NCI-H187 (cell line): ENCODE measurements at places on chromosomes 1 and 21.

DNA sequence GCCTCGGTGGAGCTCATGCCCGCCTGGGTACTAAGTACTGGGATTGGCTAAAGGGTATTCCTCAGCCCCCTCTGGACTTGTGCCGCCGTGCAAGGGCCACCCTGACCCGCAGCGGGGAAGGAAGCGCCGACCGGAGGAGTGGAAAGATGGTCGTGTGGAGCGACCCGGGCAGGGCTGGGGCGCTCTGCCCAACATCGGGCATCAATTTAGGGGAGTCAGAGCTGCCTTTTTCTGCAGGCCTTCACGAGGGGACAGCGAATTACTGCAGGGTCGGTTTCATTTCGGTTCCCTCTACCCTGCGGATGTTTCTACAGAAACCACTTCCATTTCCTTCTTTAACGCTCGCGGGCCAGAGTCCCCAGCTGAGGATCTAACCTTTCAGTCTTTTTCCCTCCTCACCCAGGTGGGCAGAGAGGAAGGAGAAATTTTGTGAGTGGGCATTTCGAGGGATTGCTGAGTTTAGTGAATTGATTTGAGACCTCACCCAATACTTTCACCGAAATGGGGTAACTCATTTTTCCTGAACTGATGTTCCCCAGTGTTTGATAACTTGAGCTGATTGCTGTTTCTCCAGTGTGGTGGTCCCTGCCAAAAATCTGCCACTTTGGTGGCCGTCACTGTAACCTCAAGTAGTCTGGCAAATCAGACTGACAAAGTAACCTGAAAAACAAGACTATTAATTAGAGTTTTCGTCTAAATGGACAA is 1.1 kb downstream of the TOR1AIP1 start:
- peak; percentile 71 for DNase-seq

- no peak for DNase-seq
These were observed 154.4 kb downstream of the ZSCAN20 start for GRCh38 chr1:33626801-33627200.

DNA sequence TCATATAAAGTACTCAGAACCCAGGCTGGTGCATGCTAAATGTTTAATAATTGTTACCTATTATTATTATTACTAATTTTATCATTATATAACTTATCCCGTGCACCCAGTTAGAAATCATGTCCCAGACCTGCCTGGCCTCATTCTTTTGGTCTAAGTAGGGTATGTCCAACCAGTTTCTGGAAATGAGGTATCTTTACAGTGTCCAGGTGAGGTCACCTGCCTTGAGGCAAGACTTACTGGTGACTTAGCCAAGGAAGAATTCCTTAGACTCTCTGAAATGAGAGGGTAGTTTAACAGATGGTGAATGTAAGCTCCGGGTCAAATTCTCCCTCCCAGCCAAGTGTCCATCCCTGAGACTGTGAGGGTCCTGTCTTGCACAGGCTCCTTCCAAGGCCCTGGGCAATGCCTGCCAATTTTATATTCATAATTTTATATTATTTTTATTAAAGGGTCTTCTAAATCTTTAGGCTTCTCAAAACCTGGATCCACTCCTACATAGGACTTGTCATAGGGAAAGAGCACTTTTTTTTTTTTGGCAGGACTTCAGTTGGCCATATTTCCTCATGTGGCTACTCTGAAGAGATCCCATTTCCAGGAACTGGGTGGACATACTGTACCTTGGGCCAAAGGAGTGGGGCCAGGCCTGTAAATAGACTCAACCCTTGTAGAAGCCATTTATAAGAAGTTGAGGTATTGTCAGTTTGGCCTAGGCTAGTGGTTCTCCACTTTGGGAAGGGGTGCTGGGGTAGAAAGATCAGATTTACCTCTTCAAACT is 96.7 kb upstream of the KCNA3 start:
- DNase-seq: no peak

DNA sequence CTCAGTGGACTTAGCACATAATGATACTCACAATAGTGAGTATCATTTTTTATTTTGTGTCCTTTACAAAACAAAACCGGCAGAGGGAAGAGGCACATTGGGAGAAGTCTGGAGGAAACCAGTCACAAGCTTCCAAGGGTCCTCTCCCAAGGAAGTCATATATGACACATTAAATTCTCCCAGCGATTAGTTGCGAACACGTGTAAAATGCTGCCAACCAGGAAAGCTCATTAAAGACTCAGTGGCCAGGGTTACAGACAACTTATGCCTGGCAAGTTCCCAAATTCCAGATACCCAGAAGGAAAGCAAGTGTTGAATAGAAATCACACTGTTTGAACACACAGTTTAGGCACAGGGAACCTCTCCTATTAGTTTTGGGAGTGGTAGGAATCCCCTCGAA is 52.5 kb downstream of the TTC13 start:
- no peak for DNase-seq

DNA sequence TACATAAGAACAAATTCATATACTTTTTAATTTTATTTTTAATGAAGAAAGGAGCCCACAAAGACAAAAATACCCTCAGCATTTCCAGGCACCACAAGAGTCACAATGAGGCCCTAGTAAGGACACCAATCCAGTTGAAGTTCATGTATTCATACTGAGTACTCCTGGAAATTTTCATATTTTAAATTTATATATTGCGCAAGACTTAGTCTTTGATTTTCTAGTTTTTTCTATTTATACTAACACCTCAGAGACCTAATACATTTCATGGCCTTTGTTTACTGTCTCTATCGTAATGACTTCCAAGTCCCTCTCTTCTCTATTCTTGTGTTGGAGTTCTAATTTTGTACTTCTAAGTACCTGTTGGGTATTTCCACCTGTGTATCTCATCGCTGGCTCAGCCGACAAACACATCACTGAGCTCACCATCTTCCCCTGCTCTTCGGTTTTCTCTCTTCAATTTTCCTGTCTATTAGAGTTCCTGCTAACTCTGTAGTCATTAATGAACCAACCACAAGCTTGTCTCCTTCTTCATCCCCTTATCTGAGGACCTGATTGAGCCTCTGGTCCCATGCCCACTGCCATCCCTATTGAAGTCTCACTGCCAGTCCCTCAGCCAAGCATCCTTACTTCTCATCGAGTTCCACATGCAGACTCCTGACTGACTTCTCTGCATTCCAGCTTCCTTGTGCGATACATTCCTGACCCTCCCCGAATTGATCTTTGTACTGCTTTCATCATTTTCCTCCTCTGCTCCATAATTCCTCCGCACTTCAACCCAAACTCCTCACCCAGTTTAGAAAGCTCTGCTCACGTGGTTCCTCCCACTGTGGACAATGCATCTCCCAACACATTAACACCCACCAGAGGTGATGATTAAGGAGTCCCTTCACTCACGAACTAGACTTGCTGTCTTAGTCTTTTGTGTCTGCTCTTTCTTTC is 17.3 kb upstream of the IRF2BP2 start:
- no peak for DNase-seq

DNA sequence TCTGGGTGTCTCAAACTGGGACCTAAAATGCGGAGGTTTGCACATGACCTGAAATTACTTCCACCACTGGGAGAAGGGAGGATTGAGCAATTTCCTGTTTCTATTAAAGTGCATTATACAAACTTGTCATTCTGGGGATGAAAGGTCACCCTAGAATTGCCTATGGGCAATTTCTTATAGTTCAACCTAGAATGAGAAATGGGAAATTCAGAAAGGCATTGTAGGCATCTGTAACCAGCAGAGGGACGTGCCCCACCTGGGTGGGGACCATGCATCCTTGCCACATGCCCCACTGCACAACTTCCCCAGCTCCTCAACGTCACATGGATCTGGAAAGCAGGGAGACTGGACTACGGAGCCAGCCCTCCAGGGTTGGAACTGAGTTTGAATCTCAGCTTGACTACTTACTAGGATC is 47.0 kb downstream of the MRPL39 start:
- no peak for DNase-seq

GRCh38 chr1:25858906-25859789 is at the start of gene AUNIP:
TSS of gene AUNIP (minus strand) at chr1:25859457. CDS start at chr1:25859357, 100 bp downstream.
- peak; percentile 60 for DNase-seq

GRCh38 chr21:46465651-46466050 is 7.0 kb downstream of the DIP2A start:
- no peak for DNase-seq

DNA sequence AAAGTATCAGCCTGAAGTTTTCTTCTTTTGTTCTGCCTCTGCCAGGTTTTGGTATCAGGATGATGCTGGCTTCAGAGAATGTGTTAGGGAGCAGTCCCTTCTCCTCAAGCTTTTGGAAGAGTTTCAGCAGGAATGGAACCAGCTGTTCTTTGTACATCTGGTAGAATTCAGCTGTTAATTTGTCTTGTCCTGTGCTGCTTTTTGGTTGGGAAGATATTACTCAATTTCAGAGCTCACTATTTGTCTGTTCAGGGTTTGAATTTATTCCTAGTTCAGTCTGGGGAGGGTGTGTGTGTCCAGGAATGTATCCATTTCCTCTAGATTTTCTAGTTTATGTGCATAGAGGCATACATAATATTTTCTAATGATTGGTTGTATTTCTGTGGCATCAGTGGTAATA is 12.8 kb downstream of the ZNF678 start:
- DNase-seq: no peak

GRCh38 chr1:59150577-59151386 is 146.1 kb upstream of the FGGY start:
- DNase-seq: no peak

DNA sequence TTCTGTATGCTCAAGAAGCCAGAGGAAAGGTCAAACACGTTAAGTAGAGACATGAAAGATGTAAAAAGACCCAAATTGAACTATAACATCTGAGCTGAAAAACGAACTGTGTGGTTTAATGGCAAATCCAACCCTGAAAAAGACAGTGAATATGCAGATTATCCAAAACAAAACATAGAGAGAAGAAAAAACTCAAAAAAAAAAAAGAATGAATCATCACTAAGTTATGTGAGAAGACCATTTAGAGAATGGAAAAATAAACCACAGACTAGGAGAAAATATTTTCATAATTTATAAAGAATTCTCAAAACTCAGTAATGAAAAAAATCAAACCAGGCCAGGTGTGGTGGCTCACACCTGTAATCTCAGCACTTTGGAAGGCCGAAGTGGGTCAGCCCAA is 253.3 kb downstream of the PLPP3 start:
- no peak for DNase-seq
